ENCODE measurements at places on chromosomes 5 and 9.

- peak; percentile 99 for DNase-seq
Measured at GRCh38 chr5:73448463-73449136, at the start of gene FOXD1. Gene FOXD1 (minus strand): TSS chr5:73448777. CDS start chr5:73448362, 415 bp downstream.

- no peak for DNase-seq
Measured at GRCh38 chr9:126363847-126364671, 37.4 kb downstream of the MVB12B start.

GRCh38 chr5:116897291-116897690 lies 322.7 kb upstream of the SEMA6A start:
- no peak for DNase-seq

GRCh38 chr9:94961870-94962269 lies 235.4 kb downstream of the AOPEP start:
- DNase-seq = no peak

- no peak for DNase-seq
Measured at GRCh38 chr9:33731142-33731541, 64.2 kb upstream of the PRSS3 start.

DNA sequence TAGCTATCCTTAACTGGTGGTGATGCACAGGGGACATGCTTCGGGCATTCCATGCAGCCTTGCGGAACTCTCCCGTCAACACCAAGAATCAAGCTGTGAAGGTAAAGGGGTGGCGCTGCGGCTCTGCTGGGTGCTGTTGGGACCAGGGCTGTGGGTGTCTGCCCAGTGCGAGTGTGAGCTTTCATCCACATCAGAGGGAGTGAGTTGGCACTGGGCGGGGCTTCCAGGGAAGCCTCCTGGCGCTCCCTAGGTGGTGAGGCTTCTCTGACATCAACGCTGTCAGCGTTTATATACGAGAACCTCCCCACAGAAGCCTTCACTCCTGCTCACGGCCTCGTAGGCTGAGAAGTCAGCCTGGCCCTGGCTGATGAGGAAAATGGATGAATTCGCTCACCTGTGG lies 11.7 kb downstream of the ARPC5L start:
- no peak for DNase-seq

DNA sequence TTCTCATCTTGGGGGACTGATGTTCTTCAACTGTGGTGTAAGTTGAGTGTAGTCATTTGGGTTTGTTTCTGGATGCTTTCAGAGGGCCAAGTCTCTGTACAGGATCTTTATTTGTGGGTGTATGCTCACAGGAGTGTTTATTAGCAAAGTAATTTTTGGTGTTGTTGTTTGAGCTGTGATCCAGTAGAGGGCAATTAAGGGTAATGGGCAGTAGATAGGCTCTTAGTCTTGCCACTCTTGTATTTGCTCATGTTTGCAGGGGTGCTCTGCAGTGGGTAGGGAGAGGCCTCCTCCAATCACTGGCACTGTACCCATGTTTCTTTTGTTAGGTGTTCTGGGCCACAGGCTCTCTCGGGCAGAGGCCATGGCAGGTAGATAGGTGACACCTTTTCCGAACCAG lies 45.9 kb upstream of the ITGA2 start:
- no peak for DNase-seq

- DNase-seq = peak; percentile 33
Measured at GRCh38 chr5:72486371-72486770, 20.8 kb downstream of the ZNF366 start.

DNA sequence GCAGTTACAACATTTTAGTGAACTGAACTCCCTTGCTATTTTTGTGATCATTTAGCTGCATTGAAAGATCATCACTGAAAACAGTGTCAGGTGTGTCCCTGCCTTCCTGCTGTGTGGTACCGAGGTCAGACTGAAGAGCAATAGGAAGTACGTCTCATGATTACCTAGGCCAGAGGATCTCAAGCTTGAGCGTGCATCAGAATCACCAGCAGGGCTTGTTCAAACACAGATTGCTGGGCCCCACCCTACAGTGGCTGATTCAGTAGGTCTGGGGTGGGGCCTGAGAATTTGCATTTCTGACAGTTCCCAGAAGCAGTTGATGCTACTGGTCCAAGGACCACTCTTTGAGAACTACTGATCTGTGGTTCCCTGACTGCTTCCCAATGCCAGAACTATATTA lies 159.6 kb downstream of the ACTL7B start:
- no peak for DNase-seq

- no peak for DNase-seq
Measured at GRCh38 chr5:180646963-180647305, 2.5 kb downstream of the FLT4 start.

DNA sequence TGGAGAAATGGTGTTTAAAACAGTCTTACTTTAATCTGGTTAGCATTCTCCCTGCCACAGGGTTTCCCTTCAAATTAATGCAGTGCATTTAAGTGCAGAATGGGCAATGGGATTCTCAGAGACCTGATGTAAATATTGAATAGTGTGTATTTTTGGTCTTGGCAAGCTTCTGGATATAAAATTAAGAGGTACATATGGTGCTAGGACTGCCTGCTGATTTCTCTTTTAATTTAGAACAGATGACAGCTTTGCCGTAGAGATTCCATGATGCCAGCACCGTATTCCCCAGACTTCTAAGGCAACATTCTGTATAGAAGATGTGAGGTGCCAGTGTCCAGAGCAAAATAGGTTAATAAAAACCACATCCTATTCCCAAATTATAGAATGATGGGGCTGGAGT lies 1.9 kb downstream of the MTAP start:
- DNase-seq = no peak

- DNase-seq = no peak
Measured at GRCh38 chr9:105259274-105259673, 14.8 kb downstream of the SLC44A1 start.

DNA sequence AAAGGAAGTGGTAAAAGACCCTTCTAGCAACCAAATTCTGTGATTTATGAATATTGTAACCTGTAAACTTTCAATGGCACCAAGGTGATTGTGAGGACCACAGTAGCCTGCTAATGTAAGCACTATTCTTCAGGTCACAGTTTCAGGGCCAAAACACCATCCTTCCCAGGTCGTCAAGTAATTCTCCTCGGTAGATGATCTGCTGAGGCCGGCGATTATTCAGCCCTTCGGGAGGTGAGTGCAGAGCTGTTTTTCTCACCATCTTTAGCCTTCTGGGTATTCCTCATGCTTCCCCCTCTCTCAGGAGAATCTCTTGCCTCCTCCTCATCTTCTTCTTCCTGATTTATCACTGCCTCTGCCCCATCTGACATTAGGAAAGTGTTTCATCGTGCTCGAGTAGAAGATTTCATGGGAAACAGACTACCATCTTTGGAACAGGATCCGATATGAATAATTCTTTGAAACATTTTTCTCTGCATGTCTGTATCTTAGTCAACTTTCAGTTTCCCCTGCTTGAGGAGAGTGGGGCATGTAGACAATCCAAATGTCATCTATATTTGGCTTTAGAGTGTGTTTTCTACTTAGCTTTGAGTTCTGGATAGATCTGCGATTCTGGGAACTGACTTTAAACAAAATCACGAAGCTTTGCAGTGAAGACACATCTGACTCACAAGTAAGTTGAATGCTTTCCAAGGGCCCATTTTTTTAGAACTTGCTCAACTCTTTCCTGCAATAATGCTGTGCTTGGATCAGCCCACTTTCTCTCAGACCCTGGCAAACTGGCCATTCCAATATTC lies 173.9 kb downstream of the AOPEP start:
- DNase-seq = peak; percentile 97

Data from fibroblast of skin of abdomen (primary cell).